ENCODE measurements at places on chromosomes 5 and 9.

- DNase-seq: peak; percentile 20
Observed at GRCh38 chr5:7927466-7928375, 58.8 kb downstream of the MTRR start.

DNA sequence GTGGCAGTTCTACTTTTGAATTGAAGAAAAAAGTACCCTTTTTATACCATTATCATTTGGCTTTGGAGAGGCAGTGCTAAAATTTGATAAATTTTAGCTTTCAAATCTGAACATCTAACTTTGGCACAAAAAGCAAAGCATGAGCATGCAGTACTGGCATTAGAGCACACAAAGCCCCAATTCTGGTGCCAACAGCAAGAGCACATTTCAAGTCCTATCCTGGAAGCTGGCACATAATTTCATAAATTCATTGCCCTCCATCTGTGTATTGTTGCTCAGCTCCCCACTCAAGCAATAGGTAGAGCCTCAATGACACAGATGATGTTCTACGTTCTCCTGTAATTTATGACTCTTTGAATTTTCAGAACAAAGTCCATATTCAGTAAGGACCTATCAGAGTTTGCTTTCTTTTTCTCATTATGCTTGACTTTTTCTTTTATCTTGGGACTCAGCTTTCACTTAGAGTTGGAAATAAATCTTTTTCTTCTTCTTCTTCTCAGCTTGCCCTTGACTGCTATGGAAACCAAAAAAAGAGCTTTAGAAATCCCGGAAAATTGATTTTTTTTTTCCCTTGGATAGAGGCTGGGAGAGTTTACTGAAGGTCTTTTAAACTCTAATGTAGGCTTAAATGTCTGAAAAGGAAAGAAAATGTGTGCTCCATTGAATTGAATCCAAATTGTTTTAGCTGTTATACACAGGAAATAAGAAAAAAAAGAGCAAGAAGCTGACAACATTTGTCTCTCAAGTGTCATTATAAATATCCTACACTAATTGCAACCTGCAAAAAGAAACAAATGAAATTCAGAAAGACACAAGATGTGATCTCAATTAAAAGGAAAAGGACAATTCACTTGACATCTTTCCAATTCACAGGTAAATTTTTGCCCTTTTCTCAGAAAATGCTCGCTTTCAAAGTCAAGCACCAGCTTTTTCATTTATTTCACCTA, 380.8 kb upstream of the CDH18 start:
- no peak for DNase-seq

GRCh38 chr5:139473105-139473504, 2.3 kb downstream of the SMIM33 start:
- no peak for DNase-seq

GRCh38 chr5:7606840-7607465, 211.0 kb downstream of the ADCY2 start:
- no peak for DNase-seq

DNA sequence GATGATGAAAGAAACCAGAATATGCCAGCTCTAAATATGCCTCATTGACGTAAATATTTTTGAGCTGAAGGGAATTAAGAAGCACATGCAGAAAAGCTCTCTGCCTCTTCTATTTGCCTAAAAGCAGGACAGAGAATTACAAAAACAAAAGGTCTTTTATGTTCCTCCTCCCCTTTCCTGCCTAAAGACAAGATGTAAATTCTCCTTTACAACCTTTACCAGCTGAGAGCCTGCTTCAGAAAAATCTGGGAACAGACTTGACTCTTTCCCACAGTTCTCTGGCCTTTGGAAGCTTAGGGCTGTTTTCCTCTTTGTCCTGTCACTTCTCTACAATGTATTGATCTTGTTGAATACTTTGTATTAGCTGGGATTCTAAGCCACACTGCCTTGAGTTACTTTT, 199.7 kb downstream of the TMC1 start:
- no peak for DNase-seq

GRCh38 chr5:132389585-132390286, 20.2 kb downstream of the SLC22A5 start:
- DNase-seq: peak; percentile 99

GRCh38 chr5:129244478-129244877, 149.9 kb downstream of the ISOC1 start:
- peak; percentile 68 for DNase-seq

DNA sequence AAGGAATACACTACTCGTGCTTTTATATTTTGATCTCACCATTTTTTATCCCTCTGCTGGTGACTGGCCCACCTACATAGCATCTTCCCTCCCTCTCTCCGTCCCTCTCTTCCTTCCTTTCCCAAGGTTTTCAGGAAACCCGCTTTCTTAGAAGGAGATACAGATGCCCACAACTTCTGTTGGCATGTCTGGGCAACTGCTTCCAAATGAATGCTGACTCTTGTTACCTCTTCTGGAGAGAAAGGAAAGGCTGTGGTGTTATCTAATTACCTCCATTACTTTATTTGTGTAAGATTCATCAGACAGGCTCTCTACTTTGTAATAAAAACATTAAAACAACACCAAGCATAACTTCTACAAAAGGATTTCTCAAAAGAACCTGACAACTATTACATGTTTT, 20.2 kb downstream of the FANCC start:
- no peak for DNase-seq

DNA sequence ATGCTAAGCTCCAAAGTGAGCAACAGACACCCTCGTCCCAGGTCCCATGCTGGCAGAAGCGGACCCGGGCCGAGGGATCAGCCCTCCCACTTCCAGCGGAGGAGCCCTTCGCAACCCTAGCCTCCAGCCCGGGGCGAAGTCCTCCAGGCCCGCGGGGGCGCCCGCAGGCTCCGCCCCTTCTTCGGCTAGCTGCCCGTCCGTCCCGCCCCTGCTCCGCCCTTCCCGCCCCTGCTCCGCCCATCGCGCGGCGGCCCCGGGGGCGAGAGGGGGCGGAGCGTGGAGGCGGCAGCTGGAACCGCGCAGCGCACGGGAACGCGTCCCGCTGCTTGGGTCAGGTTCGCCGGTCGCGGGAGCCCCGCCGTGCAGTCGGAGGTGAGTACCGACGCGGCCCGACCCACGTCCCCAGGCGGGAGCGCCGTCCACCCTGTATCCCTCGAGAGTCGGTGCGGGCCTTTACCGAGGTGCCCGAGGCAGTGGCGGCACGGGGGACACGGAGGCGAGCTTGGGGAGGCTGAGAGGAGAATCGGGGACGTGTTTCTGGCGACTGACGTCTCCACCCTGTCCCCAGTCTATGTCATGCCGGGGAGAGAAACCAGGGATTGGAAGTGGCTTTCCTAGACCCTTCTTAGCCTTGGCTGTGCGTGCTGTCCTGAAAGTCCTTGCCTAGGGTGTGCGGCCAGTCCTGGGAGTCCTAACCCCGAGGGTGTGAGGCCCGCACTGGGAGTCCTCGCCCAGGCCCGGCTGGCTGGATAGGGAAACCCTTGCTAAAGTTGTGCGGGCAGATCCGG, at the start of gene ACO1:
Gene ACO1, plus strand, starts transcription at position 280 of the 788 bp plus-strand sequence. CDS start 20,864 bp downstream, outside the sequence.
- peak; percentile 47 for DNase-seq

DNA sequence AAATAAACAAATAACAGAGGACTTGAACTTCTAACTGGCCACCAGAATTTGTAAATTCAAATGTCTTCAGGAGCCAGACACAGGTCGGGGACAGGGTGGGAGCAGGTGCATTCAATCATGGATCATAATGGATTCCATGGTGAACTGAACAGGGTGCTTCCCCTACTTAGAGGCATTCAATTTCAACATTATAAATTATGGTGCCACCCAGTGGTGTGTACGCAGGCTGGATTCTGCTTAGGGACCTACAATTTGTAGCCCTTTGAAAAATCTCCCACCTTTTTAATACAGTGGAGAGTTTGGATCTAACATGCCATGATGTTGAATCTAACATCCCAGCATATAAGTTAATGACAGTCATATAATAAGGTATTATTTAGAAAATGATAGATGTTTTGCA, 22.3 kb downstream of the KLF9 start:
- no peak for DNase-seq
